Psoas muscle (tissue), 8 donors: ENCODE measurements at places on chromosomes 11 and 22.
A peak's percentile ranks its signal among the peaks of the same experiment; 100 is the strongest.

DNA sequence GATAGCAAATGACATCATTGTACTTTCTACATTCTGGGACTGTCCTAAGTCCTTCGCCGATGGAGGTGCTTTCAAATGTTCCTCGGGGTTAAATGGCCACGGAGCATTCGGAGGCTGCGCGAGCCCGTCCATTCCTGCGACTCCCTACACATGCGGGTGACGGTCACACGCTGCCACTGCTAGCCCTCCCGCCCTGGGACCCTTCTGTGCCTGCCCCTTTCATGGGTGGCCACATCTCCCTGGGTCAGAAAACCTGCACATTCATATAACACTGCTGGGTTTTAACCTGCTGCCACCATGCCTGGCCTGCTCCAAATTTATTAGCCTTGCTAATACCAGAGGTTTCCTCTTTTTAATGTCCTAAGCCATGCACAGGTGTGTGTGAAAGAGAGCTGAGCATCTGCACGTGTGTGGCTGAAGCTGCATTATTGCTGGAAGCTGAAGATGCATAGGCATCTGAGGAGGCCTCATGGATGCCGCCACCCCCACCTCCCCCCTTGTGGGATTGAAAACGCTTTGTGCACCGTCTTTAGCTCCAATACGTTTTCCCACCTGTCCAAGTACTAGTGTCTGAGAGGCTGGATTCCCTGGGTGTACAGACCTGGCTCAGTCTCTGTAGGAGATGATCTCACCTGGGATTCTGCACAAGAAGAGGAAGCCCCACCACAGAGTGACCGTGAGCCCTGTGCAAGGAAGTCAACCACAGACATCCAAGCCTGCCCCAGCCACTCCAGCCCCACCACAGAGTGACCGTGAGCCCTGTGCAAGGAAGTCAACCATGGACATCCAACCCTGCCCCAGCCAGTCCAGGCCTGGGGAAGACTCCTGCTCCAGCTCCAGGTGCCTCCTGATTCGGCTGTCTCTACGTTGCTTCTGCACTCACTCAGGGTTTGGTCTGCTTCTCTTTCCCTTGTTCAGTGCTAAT is 626.4 kb downstream of the BRD1 start:
- no peak for DNase-seq

- DNase-seq = no peak
These were observed 45.5 kb upstream of the THY1 start for GRCh38 chr11:119468511-119468910.

- no peak for DNase-seq
These were observed 15.3 kb upstream of the TREH start for GRCh38 chr11:118694771-118695170.

DNA sequence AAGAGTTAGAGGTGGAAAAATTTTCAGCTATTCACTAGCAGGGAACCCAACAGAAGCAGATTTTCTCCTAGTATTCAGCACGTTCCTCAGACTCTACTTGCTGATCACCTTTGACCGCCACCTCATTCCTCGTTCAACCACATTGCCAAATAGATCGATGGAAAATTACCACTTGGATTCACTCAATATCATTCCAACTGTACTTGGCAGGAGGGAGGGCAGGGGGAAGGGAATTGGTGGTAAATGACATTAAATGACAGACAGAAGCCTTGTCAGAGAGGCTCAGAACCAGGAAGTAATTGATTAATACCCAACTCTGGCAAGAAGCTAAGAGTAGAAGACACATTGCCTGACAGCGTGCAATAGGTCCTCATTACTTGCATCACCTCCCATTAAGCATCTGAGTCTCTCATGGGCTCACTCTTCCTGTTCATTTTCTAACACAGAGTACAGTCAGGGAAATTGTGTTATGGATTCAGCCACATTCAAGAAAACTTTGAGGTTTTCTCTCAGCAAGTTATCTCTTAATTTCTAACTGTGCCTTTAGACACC is 240.5 kb upstream of the FAT3 start:
- DNase-seq = no peak

DNA sequence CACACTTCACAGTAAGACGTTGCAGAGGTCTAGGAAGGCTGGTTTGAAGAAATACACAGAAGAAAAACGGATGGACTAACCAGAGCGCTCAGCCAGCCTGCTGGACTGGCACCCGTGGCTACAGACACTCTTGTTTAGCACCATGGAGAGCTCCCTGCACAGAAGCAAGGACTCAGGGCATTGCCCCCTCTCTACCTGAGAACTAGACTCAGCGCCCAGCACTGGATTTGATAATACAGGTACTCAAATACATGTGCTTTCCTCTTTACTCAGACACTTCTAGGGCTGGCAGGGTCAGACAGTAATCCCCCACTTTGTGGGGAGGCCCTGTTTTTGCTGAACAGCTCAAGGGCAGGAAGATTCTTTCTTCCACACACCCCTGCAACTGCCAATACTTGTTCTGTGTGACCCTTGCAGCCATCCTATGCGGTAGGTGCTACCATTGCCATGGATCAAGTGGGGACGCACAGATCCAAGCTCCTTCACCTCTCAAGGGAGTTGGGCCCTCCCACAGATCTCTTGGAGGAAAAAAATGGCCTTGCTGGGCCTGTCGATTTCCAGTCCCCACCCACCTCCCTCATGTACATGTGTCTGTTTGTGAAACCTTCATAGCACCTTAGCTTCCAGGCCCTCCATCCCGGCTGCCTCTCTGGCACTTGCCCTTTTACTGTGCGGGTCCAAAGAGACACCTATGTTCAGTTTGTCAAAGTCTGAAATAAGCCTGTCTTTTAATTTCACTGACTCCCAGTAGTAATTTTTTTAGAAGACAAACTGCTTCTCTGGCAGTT is 5.1 kb upstream of the P2RX6 start:
- no peak for DNase-seq

DNA sequence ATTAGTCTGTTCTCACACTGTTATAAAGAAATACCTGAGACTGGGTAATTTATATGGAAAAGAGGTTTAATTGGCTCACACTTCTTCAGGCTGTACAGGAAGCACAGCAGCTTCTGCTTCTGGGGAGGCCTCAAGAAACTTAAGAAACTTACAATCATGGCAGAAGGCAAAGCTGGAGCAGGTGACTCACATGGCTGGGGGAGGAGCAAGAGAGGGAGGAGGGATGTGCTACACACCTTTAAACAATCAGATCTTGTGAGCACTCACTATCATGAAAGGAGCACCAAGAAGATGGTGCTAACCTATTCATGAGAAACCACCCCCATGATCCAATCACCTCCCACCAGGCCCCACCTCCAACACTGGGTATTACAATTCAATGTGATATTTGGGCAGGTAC is 381.6 kb downstream of the ETS1 start:
- no peak for DNase-seq

DNA sequence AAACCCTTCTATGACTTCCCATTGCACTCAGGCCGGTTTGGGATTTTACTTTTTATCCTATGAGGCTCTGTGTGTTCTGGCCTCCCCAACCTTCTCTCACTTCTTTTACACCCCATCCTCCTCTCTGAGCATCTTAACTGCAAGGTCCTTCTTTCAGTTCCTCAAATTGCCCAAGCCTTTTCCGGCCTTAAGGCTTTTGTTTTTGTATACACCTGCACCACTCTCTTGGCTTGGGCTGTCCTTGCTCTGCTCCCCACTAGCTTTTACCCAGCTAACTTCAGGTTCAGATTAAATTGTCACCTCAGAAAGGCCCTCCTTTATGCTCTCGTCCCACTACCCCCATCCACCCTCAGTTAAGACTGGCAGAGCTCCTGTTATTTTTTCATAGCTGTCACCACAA is 55.5 kb downstream of the FAM83F start:
- DNase-seq = no peak

- no peak for DNase-seq
These were observed 4.6 kb downstream of the WT1 start for GRCh38 chr11:32430568-32431381.

DNA sequence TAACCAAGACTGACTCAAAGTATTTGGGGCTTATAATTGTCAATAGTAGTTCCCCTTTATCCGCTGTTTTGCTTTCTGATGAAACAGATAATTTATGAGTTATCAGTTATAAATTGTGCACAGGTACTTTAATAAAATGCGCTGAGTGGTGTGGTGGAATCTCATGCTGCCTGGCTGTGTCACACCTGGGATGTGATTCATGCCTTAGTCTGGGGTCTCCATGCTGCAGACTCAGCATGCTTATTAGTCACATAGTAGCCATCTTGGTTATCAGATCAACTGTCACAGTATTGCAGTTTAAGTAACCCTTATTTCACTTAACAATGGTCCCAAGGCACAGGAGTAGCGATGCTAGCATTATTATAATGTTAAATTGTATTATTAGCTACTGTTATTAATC is 995.2 kb downstream of the NTM start:
- no peak for DNase-seq

GRCh38 chr11:65316227-65317024 is 1.8 kb downstream of the CDC42EP2 start:
- DNase-seq = peak; percentile 69

GRCh38 chr11:31767685-31768084 is 43.4 kb downstream of the PAX6 start:
- DNase-seq = no peak

- DNase-seq = no peak
These were observed 28.3 kb downstream of the RAB39A start for GRCh38 chr11:107956543-107956942.

- DNase-seq = peak; percentile 75
These were observed at the start of gene CDC42EP1 for GRCh38 chr22:37559901-37560607. Gene CDC42EP1, plus strand, starts transcription at chr22:37560480. Its CDS starts 5,870 bp downstream, at chr22:37566350.
